HCT116 (cell line): ENCODE measurements at places on chromosomes 4 and X. TPM values are rescaled to one million over a fixed set of nuclear protein-coding genes. Genes with fewer than 3 reads are reported as not detected.
A peak's percentile ranks its signal among the peaks of the same experiment; 100 is the strongest.

DNA sequence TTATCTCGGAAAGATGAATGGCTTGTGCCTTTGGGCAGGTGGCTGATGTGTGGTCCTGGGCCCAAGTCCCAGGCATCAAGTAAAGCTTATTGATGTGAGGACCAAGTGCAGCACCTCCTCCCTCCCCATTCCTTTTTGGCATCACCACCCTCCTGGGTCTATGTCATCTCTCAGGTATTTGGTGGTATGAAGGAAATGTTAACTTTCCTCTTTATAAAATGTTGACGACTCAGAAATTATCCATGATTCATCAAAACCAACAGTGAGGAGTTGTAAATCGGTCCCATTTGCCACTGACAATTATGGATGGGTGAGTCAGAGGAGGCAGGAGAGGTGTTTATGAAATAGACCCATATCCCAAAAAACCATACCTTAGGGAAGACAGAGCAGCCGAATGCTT lies 229.4 kb upstream of the GATB start:
- DNase-seq = peak; percentile 35

GRCh38 chrX:3576886-3577501 lies 136.5 kb downstream of the PRKX start:
- no peak for DNase-seq

DNA sequence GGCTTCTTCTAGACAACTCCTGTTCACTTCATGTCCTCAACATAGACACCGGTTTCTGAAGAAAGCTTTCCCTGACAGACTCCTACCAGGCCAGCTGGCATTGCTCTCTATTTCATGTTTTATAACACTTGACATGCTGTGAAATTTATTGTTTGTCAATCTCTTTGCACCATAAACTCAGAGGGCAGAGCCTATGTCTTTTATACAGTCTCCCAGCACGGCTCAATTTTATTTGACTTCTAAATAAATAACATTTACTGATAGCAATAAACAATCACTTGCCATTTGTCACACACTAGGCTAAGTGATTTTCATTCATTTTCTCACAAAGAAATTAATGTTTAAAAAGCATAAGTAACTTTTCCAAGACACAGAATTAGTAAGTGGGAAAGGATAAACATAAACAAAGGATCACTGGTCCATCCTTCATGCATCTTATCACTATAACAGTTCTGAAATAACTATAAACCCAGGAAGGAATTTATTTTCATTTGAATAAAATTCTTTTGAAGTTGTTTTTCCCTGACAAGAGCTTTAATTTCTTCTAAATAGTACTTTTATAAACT lies 577.6 kb downstream of the TECRL start:
- no peak for DNase-seq

- DNase-seq = no peak
Observed at GRCh38 chrX:150338615-150339014, 24.5 kb upstream of the MAMLD1 start.

GRCh38 chr4:140640150-140640748 lies 71.5 kb upstream of the UCP1 start:
- no peak for DNase-seq

- DNase-seq = no peak
Observed at GRCh38 chr4:175946472-175947116, 119.0 kb upstream of the WDR17 start.

DNA sequence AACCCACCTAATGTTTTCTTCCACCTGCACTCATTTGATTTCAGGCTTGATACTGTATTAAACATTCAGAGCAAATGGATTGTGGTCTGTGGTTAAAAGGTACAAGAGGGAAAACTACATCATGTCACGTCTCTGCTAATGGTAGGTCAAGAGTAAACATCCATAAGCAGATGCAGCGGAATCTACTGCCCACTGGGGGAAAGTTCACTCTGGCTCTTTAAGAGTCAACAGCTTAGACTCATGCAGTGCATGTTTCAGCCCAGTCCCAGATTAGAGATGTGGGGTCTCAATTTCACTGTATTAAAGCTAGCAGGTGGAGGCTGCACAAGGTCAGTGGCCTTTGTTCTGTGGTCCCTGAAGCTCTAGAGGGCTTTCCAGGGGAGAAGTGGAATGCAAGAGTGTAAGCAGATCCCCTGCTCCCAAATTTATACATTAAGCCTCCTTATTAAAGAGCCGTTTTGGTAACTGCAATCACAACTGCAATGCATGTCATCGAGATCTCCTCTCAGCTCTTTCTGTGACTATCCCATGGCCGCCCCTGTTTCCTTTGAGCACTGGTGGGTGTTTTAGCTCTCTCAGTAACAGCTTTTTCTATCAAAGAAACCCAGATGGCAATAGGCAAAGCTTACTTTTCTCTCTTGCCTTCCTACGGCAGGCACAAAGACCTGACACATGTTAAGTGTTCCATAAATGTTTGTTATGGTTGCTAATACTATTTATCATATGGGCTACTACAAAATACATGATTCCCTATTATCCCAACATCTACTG lies 53.4 kb downstream of the LDB2 start:
- no peak for DNase-seq

UCP1 gene
- not detected for total RNA-seq

- DNase-seq = no peak
Observed at GRCh38 chr4:52904421-52904820, 42.3 kb downstream of the RASL11B start.

- DNase-seq = no peak
Observed at GRCh38 chr4:124484008-124484407, 228.5 kb downstream of the ANKRD50 start.

GRCh38 chr4:92120810-92121498 lies 182.8 kb upstream of the GRID2 start:
- no peak for DNase-seq

DNA sequence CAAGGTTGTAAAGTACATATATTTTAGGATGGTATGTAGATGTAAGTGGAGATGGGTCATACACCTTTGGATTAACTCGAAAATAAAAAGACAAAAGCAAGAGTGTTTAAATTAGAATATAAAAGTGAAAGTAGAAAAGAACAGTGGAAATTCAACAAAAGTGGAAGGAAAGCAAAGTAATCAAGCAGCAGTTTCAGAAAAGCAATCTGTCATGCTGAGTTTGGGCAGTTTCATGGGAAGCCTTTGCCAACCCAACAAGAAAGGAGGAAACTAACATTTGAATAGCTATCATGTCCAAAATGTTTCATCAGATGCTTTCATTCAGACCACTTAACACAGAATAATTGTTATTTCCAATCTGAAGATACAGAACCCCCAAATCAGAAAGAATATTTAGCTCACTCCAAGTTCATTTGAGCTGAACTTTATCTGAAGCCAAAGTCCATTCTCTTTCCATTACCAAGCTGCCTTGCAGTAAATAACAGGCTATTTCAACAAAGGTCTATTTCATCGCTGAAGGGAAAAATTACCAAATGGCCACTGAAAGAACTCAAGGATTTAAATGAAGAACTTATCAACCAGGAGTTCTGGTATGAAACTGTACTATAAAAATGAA lies 1.8 kb upstream of the EXOSC9 start:
- DNase-seq = no peak
